ENCODE measurements at places on chromosomes 12 and 14. TPM values are rescaled to one million over a fixed set of nuclear protein-coding genes. Genes with fewer than 3 reads are reported as not detected.

DNA sequence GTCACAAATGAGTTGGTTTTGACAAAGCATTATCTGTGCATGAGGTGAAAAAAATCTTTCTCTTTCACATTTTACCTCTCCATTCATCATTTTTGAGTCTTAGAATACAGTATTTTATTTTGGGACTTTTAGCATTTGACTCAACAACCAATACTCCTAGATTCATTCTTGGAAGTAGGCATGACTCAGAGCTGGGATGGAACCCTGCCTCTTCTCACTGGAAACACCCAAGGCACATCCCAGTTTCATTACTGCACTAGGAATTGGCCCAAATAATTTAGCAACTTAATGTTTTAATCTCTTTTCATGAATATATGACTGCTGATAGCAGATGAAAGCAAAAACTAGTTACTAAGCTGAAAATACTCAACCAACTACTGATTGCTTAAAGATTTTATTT lies 3.3 kb upstream of the PDZRN4 start:
- H3K4me3 ChIP-seq = no peak overlapping the region
- H3K27me3 ChIP-seq = peaks cover 4% of the 10 kb centered on the region

C12orf50 gene
- total RNA-seq = 0.09 TPM

- H3K27ac ChIP-seq = no peak overlapping the region
- no peak for DNase-seq
- no peaks in the 10 kb centered on the region for H3K27me3 ChIP-seq
- H3K4me1 ChIP-seq = no peaks in the 10 kb centered on the region
Measured at GRCh38 chr14:25546826-25547225, 496.9 kb upstream of the STXBP6 start.

RPS26 gene
- 55.8 TPM for total RNA-seq

GRCh38 chr14:35122696-35123387 lies 490 bp downstream of the PRORP start:
- peak overlapping the region; percentile 99 for H3K4me3 ChIP-seq
- no peak for DNase-seq

MSI1 gene
- not detected for total RNA-seq

DNA sequence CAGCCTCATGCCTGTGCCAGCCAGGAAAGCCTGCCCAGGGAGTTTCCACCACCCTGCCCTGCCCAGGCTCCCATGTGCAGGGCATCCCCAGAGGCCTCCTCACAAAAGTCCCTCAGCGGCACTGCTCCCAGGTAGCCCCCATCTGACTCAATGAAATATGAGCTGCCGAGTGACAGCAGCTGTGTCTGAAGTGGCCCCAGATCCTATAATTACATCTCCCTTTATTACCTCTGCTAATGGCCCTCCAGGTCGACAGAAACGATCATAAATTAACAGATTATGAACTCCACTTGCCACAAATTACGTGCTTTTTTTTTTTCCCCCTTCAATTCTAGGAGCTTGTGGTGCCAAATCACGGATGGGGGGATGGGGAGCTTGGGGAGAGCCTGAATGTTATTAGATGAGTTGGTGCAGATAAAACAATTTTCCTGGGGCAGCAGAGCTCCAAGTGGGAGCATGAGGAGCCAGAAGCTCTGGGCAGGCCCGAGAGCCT lies 110.4 kb downstream of the ESRRB start:
- H3K36me3 ChIP-seq = no peaks in the 10 kb centered on the region
- no peak for DNase-seq
- H3K27ac ChIP-seq = no peak overlapping the region

DNA sequence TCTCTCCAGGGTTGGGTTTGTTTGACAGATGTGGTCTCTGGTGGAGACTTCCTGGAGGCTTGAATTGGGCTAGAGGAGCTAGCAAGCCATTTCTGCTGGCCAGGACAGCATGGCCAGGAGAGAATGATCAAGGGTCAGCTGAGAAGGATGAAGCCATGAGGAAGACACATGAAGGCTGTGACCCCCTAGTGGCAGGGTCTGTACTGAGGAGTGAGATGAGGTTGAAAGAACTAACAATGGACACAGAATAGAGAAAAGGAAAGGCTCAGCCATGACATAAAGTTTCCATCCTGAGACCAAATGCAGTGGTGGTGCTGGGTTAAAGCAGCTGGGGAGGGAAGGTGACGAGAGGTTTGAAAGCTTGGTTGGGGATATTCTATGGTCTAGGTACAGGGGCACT lies 89.9 kb downstream of the NT5DC3 start:
- no peaks in the 10 kb centered on the region for H3K4me1 ChIP-seq
- DNase-seq = no peak
- H3K4me3 ChIP-seq = no peak overlapping the region
- no peaks in the 10 kb centered on the region for H3K36me3 ChIP-seq
- H3K27ac ChIP-seq = no peak overlapping the region
- no peaks in the 10 kb centered on the region for H3K27me3 ChIP-seq

DNA sequence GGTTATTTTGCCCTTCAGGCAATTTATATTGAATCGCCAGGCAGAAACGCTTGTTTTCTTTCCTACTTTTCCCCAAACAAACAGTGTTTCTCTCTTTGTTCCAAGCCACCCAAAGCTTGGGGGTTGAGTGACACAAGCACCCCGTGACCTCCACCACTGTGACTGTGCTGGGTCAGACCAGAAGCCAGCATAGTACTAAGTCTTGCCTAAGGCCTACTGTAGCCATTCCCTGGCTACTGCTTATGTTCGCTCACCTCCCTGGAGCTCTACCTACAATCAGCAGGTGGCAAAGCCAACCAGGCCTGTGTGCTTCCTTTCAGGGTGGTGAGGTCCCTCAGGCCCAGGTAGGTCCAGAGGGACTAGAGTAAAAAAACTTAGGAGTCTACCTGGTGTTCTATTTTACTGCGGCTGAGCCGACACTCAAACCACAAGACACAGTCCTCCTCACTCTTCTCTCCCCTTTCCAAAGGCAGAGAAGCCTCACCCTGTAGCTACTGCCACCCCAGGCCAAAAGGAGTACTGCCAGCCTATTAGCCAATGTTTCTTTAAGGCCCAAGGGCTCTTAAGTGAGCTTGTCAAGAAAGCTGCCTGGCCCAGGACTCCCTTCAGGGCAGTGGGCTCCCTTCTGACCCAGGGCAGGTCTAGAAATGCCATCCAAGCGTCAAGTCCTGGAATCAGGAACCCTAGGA lies 411.8 kb upstream of the MIS18BP1 start:
- DNase-seq = no peak
- H3K27me3 ChIP-seq = no peaks in the 10 kb centered on the region
- H3K4me3 ChIP-seq = no peak overlapping the region
- no peaks in the 10 kb centered on the region for H3K36me3 ChIP-seq

- H3K4me3 ChIP-seq = no peak overlapping the region
- DNase-seq = no peak
- no peaks in the 10 kb centered on the region for H3K36me3 ChIP-seq
- no peaks in the 10 kb centered on the region for H3K27me3 ChIP-seq
- H3K4me1 ChIP-seq = no peaks in the 10 kb centered on the region
- H3K27ac ChIP-seq = no peak overlapping the region
Measured at GRCh38 chr12:111204788-111205241, 164.1 kb downstream of the PHETA1 start.

RDH11 gene
- total RNA-seq = 45.2 TPM

DNA sequence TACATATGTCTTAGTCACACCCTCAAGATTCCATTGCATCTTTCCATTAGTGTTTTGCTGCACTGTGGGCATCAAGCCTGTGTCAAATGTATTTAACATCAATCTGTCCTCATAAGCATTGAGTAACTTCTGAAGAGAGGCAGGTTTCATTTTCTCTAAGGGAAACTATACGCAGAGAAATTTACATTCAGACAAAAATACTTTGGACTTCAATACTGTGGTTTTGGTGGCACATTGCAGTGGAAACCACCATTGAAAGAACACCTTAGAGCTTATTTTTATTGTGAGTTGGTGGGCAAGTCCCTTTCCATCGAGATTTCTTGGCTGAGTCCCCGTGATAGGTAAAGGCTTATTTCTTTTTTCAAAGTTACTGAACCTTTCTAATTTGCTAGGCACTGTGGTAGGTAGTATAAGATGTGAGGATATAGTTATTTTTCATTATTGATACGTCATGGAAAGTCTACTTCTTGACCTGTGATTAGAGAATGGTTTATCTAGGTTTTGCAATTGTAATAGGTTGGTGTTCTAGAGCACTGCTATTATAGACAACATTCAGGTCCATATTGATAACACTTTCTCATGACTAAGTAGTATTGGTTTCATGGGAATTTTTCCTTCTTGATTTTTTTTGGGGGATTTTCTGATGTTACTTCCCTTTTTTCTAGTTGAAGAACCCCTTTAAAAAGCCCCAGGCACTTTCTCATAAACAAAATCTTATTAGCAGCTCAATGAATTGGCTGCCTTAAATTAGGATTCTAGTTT lies 81.9 kb downstream of the CFAP54 start:
- no peaks in the 10 kb centered on the region for H3K36me3 ChIP-seq
- no peaks in the 10 kb centered on the region for H3K27me3 ChIP-seq
- no peak overlapping the region for H3K4me3 ChIP-seq
- no peaks in the 10 kb centered on the region for H3K4me1 ChIP-seq

DNA sequence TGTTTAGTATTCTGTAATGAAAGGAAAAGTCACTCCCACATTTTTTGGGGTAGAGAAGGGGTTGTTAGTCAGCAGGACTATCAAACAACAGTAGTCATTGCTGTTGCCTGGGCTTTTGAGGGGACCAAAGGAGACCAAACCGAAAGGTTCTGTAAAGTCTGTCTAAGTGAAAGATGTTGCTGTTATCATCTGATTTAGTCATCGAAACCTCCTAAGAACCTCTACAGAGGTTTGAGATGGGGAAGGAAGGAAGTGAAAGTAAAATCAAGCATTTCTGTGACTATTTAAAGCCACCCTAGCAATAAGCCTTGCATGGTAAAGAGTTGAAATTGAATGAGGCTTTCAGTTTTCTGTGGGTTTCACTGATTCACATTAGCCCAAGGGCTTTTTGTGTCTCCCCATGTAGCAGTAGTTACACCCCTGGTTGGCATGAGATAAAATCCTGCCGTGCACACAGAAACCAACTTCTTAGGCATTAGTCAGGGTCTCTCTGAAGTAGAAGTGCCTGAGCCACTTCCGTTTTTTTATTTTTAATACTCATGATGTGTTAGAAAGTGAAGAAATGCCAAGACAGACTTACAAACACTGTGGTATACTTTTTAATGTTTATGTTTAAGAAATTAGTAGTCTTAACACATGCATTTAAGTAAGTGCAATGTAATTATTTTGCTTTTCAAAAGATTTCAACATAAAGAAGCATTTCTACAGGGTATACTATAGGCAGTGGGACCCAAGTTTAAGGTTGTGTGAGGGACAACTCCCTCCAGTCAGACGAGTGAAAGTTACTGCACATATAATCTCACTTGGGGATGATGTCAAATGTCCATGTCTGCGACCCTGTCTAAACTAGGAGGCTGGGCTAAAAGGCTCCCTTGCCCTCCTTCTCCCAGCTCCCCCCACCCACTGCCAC lies 50.4 kb downstream of the DYRK2 start:
- peak overlapping the region; percentile 53 for H3K4me3 ChIP-seq
- H3K4me1 ChIP-seq = peaks cover 43% of the 10 kb centered on the region
- H3K27me3 ChIP-seq = no peaks in the 10 kb centered on the region
- peak overlapping the region; percentile 5 for H3K27ac ChIP-seq
- H3K36me3 ChIP-seq = no peaks in the 10 kb centered on the region

DNA sequence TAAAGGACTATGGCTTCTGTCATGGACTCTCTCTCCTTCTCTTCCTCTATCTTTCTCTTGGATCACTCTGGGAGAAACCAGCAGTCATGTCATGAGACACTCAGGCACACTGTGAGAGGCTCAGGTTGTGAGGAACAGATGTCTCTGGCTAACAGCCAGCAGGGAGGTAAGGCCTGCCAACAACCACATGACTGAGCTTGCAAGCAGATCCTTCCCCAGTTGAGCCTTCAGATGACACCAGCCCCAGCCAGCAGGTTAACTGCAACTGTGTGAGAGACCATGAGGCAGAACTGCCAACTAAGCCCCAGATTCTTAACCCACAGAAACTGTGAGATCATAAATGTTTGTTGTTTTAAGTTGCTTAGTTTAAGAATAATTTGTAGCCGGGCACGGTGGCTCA lies 90.6 kb downstream of the VCPKMT start:
- H3K27me3 ChIP-seq = no peaks in the 10 kb centered on the region
- DNase-seq = no peak
- no peaks in the 10 kb centered on the region for H3K36me3 ChIP-seq
- no peak overlapping the region for H3K4me3 ChIP-seq

DNA sequence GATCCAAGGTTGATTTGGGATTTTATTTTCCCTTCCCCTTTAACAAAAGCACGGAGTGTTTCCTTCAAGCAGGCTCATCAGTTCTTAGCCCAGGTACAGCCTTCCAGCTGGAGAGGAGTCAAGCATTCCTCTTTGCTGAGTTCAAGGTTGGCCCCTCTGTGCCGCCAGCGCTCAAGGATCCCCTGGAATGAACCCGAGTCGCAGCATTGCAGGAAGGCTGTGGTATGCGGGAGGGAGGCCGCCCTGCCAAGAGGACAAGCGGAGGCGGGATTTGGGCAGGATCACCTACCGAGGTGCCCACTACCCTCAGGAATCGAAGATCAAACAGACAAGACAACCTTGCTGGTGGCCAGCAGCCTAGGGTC lies 53.9 kb upstream of the NCOR2 start:
- no peaks in the 10 kb centered on the region for H3K4me1 ChIP-seq
- H3K27me3 ChIP-seq = no peaks in the 10 kb centered on the region
- no peaks in the 10 kb centered on the region for H3K36me3 ChIP-seq
- no peak overlapping the region for H3K27ac ChIP-seq

GRCh38 chr14:64726585-64726890 lies 22.3 kb downstream of the PLEKHG3 start:
- peaks cover 96% of the 10 kb centered on the region for H3K4me1 ChIP-seq
- no peaks in the 10 kb centered on the region for H3K27me3 ChIP-seq
- peak overlapping the region; percentile 55 for H3K27ac ChIP-seq
- peaks cover 22% of the 10 kb centered on the region for H3K36me3 ChIP-seq

DNA sequence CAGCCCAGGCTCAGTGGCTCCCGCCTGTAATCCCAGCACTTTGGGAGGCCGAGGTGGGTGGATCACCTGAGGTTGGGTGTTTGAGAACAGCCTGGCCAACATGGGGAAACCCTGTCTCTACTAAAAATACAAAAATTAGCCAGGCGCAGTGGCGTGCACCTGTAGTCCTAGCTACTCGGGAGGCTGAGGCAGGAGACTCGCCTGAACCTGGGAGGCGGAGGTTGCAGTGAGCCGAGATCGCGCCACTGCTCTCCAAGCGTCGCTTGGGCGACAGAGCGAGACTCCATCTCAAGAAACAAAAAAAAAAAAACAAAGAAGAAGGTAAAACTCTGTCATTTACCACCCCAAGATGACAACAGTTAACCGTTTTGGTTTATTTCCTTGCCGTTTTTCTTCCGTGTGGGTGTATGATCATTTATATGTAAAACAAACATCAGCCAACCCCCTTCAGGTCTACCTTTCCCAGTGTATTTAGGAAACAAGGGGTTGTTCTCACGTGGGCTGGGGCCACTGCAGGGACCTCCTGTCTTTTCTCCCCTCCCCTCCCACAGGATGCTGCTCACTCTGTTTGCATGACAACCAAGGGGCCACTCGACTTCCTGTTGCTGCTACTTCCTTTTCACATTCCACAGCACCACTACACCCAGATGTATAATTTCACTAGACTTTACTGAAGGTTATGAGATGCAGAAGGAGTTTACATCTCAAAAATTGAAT lies 13.6 kb downstream of the TTC9 start:
- no peaks in the 10 kb centered on the region for H3K27me3 ChIP-seq
- no peak overlapping the region for H3K4me3 ChIP-seq
- H3K27ac ChIP-seq = peak overlapping the region; percentile 77
- H3K36me3 ChIP-seq = no peaks in the 10 kb centered on the region
